KG1 (cell line): ENCODE measurements at places on chromosomes 1 and 21.
A peak's percentile ranks its signal among the peaks of the same experiment; 100 is the strongest.

DNA sequence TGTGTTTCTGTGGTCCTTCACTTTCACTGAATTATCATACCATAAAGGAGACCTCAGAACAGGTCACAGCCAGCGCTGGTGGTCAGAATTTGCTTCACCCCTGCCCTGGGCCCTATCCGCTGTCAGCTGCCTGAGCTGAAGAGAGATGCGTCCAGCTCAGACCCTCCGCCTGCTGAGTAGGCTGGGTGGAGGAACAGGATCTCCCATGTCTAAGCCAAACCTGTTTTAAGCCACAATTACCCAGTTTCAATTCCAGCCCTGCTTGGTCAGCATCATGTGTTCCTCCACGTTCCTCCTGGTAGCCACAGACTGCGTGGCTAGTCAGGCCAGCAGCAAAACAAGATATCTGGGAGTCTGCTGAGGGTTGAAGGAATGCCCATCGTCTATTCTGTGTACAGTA, 13.5 kb upstream of the BGLAP start:
- no peak for DNase-seq

DNA sequence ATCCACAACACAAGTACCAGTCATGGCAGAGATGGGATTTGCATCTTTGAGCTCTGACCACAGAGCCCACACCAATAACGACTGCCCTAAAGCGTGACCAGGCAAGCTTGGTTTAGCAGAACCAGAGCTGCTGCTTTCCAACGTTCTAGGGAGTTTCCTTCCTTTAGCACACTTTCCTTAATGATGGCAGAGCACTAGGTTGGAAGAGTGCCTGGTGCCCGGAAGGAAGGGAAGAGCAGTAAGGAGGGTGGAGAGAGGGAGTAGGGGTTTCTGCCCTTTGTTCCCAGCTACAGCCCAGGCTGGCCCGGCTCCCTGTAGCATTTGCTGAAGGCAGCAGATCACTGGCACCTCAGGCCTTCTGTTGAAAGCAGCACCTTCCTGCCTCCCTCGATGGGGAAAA, 6.1 kb upstream of the EVA1C start:
- DNase-seq: no peak

- no peak for DNase-seq
Measured at GRCh38 chr1:33875862-33876261, 12.0 kb downstream of the HMGB4 start.

- no peak for DNase-seq
Measured at GRCh38 chr1:199073166-199073565, 434.3 kb downstream of the PTPRC start.

DNA sequence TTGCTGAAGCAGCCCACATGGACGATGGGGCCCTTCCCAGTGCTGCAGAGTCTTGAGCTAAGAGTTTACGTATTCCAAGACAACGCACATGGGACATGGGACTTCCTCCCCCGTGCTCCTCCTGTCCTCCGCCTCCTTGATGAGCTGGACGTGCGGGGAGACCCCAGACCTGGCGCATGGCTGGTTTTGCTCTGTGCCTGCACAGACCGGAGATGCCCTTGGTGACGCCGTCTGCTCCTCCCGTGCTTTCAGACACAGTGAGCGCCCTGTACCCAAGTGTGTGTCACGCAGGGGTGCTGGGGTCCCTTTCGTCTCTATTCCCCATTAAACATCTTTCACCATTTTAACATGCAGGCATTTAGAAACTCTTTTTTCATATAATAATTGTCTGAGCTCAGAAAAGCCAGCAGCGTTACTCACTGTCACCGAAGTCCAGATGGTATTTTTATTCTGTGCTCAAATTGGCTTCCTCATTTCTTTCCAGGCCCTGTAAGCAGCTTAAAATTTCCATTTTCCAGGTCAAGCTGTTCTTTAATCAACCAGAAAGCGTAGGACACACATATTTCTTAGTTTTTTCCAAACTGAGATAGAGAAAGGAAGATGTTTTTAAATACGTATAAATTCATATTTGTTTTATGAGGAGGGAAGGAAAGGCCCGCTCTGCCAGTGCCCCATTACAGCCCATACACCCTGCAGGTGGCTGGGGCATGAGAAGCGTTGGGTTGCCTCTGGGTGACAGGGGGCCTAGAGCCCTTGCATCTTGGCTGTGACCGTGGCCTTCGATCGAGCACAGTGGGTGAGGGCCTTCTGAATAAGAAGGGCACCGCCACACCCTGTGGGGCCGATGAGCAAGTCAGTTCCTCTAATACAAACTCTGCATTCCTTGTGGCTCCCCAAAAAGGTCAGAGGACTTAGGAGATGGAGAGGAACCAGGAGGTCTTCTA, 17.9 kb upstream of the ZBTB21 start:
- no peak for DNase-seq

- no peak for DNase-seq
Measured at GRCh38 chr1:174761335-174761734, 238.4 kb upstream of the CACYBP start.

DNA sequence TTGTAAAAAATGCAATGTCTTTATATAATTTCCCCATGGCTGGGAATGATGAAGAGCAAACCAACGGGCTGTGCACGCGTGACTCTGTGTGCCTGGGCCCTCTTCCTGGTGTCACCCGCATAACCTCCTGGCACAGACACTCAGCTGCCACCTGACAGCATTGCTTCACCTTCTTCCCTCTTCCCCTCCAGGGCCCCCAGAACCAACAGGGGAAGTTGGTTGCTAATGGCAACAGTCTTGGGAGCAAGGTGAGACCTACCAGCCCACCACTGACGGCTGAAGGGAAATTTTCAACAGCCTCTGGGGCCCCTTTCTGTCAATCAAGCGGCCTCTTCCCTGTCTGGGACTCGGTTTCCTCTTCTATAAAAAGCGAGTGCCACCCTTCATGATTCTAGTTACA, 33.2 kb downstream of the SSBP3 start:
- DNase-seq: peak; percentile 57

DNA sequence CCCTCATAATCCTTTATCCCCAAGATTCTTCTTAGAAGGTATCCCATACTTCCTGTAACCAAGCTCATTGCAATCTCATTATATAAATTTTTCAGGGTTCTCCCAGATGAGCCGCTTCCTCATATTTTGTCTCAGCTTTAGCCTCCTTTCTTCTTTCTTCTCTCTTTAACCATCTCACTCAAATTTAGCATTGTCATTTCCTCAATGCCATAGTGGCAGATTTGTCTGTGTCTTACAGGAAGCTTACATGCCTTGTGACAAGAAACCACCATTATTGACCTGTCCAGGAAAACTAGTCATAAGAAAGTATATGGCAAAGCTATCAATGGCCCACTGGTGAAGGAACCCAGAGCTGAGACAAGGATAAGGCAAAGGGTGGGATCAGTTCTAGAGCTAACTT, 6.0 kb upstream of the FCRL2 start:
- DNase-seq: no peak
